ENCODE measurements at places on chromosomes 12 and 14.

GRCh38 chr14:29900609-29901350 lies 26.9 kb downstream of the PRKD1 start:
- DNase-seq: no peak

GRCh38 chr14:93493054-93493453 lies 62.3 kb downstream of the UNC79 start:
- DNase-seq: peak; percentile 63

GRCh38 chr12:20420557-20420956 lies 52.2 kb downstream of the PDE3A start:
- no peak for DNase-seq

DNA sequence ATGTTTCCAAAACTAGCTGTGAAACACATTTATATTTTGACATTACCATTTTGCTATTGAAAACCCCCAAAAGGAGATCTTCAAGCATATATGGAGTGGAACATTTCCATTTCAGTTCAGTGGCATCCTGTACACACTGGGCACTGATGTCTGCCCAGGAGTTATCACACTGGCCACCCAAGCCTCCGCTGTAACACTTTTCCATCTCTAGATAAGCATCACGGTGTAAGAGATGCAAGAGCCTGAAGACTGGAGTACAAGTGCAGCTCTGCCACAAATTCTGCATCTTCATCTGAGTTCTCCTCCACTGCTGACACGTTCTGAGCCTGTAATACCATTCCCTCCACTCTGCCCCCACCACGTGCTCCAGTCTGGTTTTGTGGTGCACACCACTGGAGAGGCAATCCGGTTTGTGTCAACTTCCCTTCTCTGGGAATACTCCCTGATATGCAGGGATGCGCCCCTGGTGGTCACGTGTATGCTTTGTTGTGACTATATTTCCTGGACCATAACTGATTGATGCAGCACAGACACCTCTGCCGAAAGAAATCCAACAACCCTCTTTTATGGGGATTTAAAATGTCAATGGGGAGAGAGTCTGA lies 12.7 kb downstream of the SPTLC2 start:
- peak; percentile 63 for DNase-seq

GRCh38 chr14:21039585-21040369 lies 2.4 kb upstream of the RNASE7 start:
- peak; percentile 74 for DNase-seq

- DNase-seq: no peak
Observed at GRCh38 chr12:6444031-6444430, 724 bp upstream of the CD27 start.

DNA sequence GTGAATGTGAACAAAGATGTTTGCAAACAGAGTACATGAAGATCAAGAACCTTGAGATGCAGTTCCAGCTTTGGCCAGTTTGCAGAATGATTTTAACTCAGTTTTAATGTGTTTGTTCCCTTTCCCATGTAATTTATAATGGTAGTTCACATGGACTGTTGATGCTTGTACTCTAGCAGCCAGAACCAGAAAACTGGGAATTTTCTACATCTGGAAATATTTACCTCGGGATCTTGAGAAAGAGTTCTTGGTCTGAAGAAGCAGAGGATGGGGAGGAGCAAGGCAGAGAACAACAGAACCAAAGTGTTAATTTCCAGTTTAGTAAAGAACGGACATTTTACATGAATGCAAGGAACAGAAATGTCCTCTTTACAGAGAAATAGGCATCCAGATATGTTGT lies 37.0 kb upstream of the PMCH start:
- DNase-seq: no peak

GRCh38 chr12:21797539-21797938 lies 23.0 kb upstream of the KCNJ8 start:
- DNase-seq: no peak

GRCh38 chr12:11623382-11623781 lies 26.1 kb upstream of the ETV6 start:
- DNase-seq: peak; percentile 34

DNA sequence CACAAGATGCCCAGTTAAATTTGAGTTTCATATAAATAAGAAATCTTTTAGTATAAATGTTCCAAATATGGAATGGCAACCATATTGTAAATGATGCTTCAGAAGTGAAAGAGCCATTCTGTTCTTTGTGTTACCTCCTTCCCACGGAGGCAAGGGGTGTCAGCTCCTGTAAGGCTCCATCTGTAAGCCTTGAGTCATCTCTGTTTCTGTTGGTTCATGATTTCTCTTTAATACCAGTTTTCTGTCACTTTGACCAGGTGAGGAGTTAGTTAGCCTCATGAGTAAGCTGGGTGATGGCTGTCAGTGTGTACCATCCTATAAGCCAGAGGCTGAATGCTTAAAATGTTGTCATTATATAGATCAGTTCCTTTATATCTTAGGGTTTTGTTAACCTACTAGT lies 61.9 kb downstream of the TMEM30B start:
- no peak for DNase-seq

GRCh38 chr12:124107351-124107750 lies 134.3 kb downstream of the ZNF664 start:
- no peak for DNase-seq

Measured in suppressor macrophage treated with lipopolysaccharide for 1 hour (primary cell).